ENCODE measurements at places on chromosomes 12 and 14.

- DNase-seq = no peak
Observed at GRCh38 chr14:102565331-102565887, 27.0 kb upstream of the RCOR1 start.

- DNase-seq = peak; percentile 9
Observed at GRCh38 chr12:71749666-71750065, 5.0 kb upstream of the RAB21 start.

DNA sequence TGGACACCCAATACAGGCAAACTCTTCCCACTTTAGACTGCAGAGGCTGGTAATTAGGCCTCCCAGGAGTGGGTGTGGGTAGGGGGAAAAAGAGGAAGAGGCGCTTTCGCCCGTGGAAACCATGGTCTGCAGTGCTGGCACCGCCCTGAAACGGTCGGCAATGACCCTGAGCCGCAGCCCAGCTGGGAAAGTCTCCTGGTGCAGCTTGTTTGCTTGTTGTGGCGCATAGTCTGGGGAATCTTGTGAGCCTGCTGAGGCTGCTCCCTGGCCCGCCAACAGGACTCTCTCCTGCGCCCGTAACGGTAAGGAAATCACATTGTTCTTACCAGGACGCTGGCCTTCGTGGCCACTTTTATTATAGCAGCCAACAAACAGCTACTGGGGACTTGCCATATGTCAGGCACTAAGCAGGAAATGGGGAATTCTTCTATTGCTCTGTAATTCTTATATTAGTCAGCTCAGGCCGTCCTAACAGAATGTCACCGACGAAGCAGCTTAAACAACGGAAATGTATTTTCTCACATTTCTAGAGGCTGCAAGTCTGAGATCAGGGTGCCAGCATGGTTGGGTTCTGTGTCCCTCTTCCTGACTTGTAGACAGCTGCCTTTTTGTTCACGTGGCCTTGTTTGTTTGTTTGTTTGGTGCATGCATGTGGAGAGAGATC lies 52.5 kb upstream of the RIN3 start:
- peak; percentile 61 for DNase-seq

GRCh38 chr12:43151441-43151981 lies 400.5 kb downstream of the ADAMTS20 start:
- peak; percentile 92 for DNase-seq

- DNase-seq = no peak
Observed at GRCh38 chr12:108332791-108333382, 6.2 kb downstream of the CMKLR1 start.

GRCh38 chr12:85260447-85260846 lies 19.6 kb upstream of the ALX1 start:
- no peak for DNase-seq
